ENCODE measurements at places on chromosomes 12 and 14. TPM values are rescaled to one million over a fixed set of nuclear protein-coding genes. Genes with fewer than 3 reads are reported as not detected.
A peak's percentile ranks its signal among the peaks of the same experiment; 100 is the strongest.

GRCh38 chr12:124864326-124864752, 675 bp upstream of the SCARB1 start:
- H3K36me3 ChIP-seq, result no peaks in the 10 kb centered on the region
- H3K27ac ChIP-seq, result no peak overlapping the region
- H3K27me3 ChIP-seq, result no peaks in the 10 kb centered on the region

The MYF5 gene
- total RNA-seq, result not detected

- H3K27me3 ChIP-seq, result no peaks in the 10 kb centered on the region
- no peaks in the 10 kb centered on the region for H3K4me1 ChIP-seq
- peaks cover 7% of the 10 kb centered on the region for H3K36me3 ChIP-seq
- no peak overlapping the region for H3K27ac ChIP-seq
- no peak for DNase-seq
Measured at GRCh38 chr14:99454246-99454645, 26.4 kb downstream of the SETD3 start.

The ASB8 gene
- total RNA-seq, result 34.2 TPM

DNA sequence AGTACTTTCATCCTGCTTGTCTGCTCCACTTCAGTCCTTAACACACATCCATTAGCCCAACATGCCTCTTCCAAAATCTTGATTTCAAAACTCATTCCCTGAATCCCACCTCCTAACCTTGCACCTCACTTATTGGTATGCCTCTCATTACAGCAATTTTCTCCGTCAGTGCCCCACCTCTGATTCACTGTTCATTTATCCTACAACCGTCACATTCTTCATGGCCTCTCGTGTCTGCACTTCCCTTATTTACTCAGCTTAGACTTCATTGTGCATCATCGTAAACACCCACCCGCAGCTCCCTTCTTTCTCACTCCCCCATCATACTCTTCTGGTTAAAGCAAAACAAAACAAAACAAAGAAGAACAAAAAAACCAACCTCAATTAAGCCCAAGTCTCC, 160.6 kb upstream of the HMGA2 start:
- no peaks in the 10 kb centered on the region for H3K4me1 ChIP-seq
- no peak overlapping the region for H3K27ac ChIP-seq
- no peak for DNase-seq
- H3K36me3 ChIP-seq, result no peaks in the 10 kb centered on the region
- no peak overlapping the region for H3K4me3 ChIP-seq

GRCh38 chr12:107594995-107595394, 90.6 kb upstream of the PWP1 start:
- no peaks in the 10 kb centered on the region for H3K4me1 ChIP-seq
- H3K4me3 ChIP-seq, result no peak overlapping the region
- H3K36me3 ChIP-seq, result no peaks in the 10 kb centered on the region
- H3K27ac ChIP-seq, result no peak overlapping the region
- H3K27me3 ChIP-seq, result no peaks in the 10 kb centered on the region

GRCh38 chr14:100673085-100673806, 53.4 kb upstream of the DLK1 start:
- H3K27ac ChIP-seq, result no peak overlapping the region
- no peak overlapping the region for H3K4me3 ChIP-seq
- H3K27me3 ChIP-seq, result no peaks in the 10 kb centered on the region
- H3K36me3 ChIP-seq, result no peaks in the 10 kb centered on the region
- DNase-seq, result no peak

GRCh38 chr12:111462210-111462769, 56.6 kb downstream of the SH2B3 start:
- no peaks in the 10 kb centered on the region for H3K27me3 ChIP-seq
- H3K36me3 ChIP-seq, result peaks cover 4% of the 10 kb centered on the region
- DNase-seq, result no peak
- no peak overlapping the region for H3K4me3 ChIP-seq

The CSRP2 gene
- total RNA-seq, result 67.4 TPM

DNA sequence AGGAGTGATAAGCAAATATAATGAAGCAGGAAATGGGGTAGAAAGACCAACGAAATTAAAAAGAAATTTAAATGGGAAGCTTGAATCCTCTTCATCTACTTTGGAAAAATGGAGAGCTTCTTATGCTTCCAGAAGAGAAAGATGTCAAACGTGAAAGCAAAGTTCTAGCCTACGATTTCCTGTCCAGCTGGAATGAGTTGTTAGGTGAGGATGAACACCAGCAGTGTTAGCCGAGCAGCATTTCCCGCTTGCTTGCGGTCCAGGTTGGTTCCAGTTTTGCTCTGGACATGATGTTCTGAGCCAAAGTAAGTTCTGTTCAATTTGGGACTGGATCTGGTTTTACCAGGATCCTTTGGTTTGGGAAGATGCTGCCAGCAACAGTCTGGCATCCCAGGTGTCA, 78.9 kb downstream of the DACT1 start:
- H3K27ac ChIP-seq, result no peak overlapping the region
- no peaks in the 10 kb centered on the region for H3K4me1 ChIP-seq
- no peak for DNase-seq

- no peak overlapping the region for H3K4me3 ChIP-seq
- no peak overlapping the region for H3K27ac ChIP-seq
- no peak for DNase-seq
- H3K4me1 ChIP-seq, result no peaks in the 10 kb centered on the region
- no peaks in the 10 kb centered on the region for H3K27me3 ChIP-seq
Measured at GRCh38 chr14:95063391-95063790, 93.9 kb downstream of the DICER1 start.

- no peak overlapping the region for H3K27ac ChIP-seq
- H3K36me3 ChIP-seq, result no peaks in the 10 kb centered on the region
Measured at GRCh38 chr12:24617471-24617870, 331.4 kb downstream of the BCAT1 start.

The SPRYD4 gene
- total RNA-seq, result 2.1 TPM

- H3K4me1 ChIP-seq, result no peaks in the 10 kb centered on the region
- peaks cover 3% of the 10 kb centered on the region for H3K36me3 ChIP-seq
- no peaks in the 10 kb centered on the region for H3K27me3 ChIP-seq
Measured at GRCh38 chr12:388541-389141, 479 bp downstream of the KDM5A start.

The LYZ gene
- total RNA-seq, result 180 TPM

DNA sequence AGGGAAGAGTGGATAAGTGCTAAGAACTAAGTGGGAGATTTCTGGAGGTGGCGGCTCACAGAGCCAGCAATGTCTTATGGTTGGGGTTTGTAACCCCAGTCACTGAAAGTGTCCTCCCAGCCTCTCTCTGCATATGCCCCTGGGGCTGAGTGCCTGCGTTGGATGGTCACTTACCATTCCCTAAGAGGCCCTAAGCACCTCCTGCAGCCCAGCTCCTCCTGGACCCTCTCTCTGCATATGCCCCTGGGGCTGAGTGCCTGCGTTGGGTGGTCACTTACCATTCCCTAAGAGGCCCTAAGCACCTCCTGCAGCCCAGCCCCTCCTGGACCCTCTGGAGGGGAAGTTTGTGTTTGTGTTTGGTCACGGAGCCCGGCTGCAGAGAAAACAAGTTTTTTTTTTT, 425.8 kb downstream of the TMEM121 start:
- H3K27ac ChIP-seq, result no peak overlapping the region
- H3K27me3 ChIP-seq, result no peaks in the 10 kb centered on the region
- H3K4me1 ChIP-seq, result no peaks in the 10 kb centered on the region

DNA sequence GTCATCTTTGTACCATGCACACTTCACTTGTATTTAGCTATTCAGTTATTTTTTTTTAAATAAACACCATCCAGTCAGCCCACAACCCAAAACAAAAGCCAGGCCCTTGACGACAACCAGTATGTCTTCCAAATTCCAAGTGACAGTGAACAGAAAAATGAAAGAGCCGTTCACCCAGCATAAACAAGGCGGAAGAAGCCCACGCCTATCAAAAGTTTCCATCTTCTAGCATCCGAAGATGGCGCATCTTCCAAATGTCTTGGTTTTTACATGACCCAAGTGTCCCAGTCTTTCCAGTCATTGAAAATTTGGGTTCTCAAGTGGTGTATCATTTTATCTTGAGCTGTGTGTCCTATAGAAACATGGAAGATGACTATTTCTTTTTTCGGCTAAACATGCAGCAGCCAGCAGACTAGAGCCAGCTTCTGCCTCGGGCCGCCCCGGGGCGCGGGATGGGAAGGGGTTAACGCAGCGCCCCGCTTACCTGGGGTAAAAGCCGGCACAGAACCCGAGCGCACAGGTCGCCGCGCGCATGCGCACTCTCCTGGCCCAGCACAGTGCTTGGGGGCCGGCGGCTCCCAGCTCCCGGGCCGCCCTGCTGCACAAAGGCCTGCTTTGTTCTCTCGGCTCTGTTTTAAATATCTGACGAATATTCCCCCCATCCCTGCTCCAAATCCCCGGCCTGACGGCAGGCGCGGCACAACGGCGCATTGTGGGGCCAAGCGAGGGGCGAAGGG, 164.8 kb downstream of the ZFP36L1 start:
- H3K4me3 ChIP-seq, result no peak overlapping the region
- H3K27me3 ChIP-seq, result no peaks in the 10 kb centered on the region
- peak; percentile 63 for DNase-seq
- H3K27ac ChIP-seq, result no peak overlapping the region
- H3K36me3 ChIP-seq, result no peaks in the 10 kb centered on the region

GRCh38 chr14:49931523-49931922, 38.6 kb downstream of the ARF6 start:
- no peaks in the 10 kb centered on the region for H3K27me3 ChIP-seq
- no peak overlapping the region for H3K27ac ChIP-seq
- H3K36me3 ChIP-seq, result no peaks in the 10 kb centered on the region
- H3K4me3 ChIP-seq, result no peak overlapping the region

The KLRC1 gene
- total RNA-seq, result not detected

GRCh38 chr14:63901434-63902085, 48.8 kb downstream of the SYNE2 start:
- no peak for DNase-seq
- no peak overlapping the region for H3K4me3 ChIP-seq
- no peaks in the 10 kb centered on the region for H3K36me3 ChIP-seq

DNA sequence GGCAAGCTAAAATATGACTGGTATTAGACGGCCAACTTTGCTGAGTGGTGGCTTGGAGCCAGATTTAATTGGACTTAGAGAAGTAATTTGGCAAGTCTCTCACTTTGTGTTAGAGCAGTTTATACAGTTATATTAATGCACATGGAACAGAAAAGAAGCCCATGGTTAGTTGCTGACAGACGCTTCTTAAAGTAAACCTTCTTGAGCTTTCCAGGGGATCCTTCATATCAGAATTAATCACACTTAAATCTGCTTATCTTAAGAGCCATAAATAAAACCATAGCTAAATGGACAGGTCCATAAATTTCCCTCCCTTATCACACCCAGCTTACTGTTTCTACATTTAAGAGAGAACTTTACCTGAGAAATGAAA, 9.6 kb downstream of the GSG1 start:
- no peak overlapping the region for H3K27ac ChIP-seq
- peaks cover 7% of the 10 kb centered on the region for H3K4me1 ChIP-seq
- no peak for DNase-seq
- no peaks in the 10 kb centered on the region for H3K36me3 ChIP-seq
- H3K4me3 ChIP-seq, result no peak overlapping the region

DNA sequence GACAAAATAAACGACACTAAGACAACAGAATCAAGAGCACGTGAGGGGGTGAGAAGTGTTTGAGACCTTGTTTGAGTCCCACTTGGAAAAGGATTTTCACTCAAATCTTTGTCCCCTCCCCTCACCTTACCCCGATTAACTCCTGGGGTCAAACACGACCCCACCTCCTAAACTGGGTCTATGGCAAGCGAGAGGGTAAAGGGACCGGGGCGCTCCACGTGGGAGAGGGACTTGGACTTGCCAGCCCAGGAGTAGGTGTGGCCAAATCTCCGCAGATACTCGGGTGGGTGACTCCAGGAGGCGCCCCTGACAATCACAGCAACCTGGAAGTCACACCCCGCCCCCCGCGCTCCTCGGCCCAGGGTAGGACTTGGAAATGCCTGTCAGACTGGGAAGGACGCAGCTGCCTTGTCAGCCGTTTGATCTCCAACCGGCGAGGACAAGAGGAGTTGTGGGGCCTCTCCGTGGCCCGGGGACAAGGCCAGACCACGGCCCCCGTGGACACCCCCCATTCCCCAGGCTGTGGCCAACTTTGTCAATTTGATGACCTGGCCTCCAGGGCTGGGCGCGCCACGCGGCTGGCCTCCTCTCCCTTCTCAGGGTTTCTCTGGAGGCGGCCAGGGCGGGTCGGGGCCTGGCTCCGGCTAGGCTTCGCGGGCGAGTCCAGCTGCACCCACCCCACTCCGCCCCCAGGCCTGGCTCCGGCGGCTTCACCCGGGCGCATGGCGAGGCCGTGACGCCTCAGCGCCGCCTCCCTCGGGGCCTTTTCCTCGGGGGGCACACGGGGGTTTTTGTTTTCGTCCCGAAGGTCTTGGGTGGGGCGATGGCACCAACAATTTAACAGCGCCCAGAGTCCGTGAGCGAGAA, 1.1 kb upstream of the BCL11B start:
- no peak for DNase-seq
- H3K27ac ChIP-seq, result no peak overlapping the region
- H3K4me3 ChIP-seq, result no peak overlapping the region

The KIF26A gene
- 4.6 TPM for total RNA-seq

- DNase-seq, result no peak
- no peaks in the 10 kb centered on the region for H3K27me3 ChIP-seq
- no peak overlapping the region for H3K27ac ChIP-seq
- H3K4me3 ChIP-seq, result no peak overlapping the region
Measured at GRCh38 chr12:71392521-71393145, 47.0 kb upstream of the LGR5 start.

DNA sequence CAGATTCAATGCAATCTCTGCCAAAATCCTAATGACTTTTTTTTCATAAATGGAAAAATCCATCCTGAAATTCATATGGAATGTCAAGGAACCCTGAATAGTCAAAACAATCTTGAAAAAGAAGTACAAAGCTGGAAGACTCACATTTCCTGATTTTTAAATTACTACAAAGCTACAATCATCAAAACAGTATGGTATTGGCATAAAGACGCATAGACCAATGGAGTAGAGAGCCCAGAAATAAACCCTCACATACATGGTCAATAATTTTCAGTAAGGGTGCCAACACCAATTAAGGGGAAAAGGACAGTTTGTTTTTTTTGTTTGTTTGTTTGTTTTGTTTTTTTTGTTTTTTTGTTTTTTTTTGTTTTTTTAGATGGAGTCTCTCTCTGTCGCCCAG, 4.6 kb upstream of the RD3L start:
- no peak overlapping the region for H3K27ac ChIP-seq
- H3K4me1 ChIP-seq, result no peaks in the 10 kb centered on the region

DNA sequence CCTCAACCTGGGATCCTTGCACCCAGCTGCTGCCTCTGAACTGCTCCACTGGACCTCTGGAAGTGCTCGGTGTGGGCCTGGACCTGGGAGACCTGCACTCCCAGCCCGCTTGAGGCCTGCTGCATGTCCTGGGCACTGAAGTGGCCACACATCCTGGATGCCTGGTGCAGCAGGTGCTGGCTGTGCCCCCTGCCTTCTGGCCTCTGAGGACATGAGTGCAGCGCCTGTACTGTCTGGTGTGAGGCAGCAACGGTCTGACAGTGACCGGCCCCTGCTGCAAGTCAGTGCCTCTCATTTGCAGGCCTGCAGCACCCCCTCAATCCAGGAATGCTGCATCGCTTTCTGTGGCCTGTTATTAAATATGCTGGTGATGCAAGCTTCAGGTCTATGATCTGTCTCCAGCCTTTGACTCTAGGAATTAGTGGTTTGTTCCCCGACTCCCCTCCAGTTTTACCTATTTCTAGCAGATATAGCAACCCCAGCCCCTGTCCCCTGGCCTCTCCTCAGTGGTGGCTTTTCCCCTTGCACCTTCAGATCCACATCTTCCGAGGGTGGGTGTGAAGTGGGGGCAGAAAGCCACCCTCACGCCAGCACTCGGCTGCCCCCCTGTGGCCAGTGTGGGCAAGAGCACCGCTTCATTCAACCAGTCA, 3.6 kb downstream of the SMIM41 start:
- no peak overlapping the region for H3K4me3 ChIP-seq
- H3K4me1 ChIP-seq, result no peaks in the 10 kb centered on the region
- H3K36me3 ChIP-seq, result no peaks in the 10 kb centered on the region
- no peak overlapping the region for H3K27ac ChIP-seq
- no peaks in the 10 kb centered on the region for H3K27me3 ChIP-seq

The MIP gene
- not detected for total RNA-seq

The DNAI7 gene
- total RNA-seq, result 0.24 TPM
